ENCODE measurements at places on chromosomes 7 and 10.
A peak's percentile ranks its signal among the peaks of the same experiment; 100 is the strongest.

GRCh38 chr7:101651112-101651511, 22.0 kb upstream of the MYL10 start:
- DNase-seq, result no peak

DNA sequence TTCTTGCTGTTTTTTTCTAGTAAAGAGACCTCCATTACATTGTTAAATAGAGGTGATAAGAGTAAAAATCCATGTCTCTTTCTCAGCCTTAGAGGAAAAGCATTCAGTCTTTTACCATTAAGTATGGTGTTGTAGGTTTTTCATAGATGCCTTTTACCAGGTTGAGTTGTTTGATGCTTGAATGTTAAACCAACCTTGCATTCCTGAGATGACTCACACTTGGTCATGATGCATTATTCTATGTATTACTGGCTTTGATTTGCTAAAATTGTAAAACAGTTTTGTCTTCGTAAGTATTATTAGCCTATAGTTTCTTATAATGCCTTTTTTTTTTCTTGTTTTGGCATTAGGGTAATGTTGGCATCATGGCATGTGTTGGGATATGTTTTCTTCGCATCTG, 90.0 kb downstream of the ANKRD61 start:
- DNase-seq, result no peak

DNA sequence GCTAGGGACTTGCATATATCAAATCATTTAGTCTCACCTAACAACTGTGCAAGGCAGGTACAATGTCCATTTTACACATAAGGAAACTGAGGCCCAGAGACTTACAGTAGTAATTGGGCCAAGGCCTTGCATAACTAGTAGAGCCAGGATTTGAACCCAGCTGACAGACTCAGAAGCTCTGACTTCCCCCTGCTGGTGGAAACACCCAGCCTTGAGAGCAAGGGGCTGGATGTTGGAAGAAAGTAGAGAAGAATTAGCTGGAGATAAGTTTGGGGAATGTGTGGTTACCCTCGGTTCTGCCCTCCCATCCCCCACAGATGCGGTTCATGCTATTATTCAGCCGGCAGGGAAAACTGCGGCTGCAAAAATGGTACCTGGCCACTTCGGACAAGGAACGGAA, 2.0 kb downstream of the AP1S1 start:
- DNase-seq, result no peak

GRCh38 chr10:100621360-100622205, 85.8 kb downstream of the HIF1AN start:
- DNase-seq, result peak; percentile 51

GRCh38 chr7:158898025-158898424, 41.7 kb downstream of the DYNC2I1 start:
- DNase-seq, result no peak

DNA sequence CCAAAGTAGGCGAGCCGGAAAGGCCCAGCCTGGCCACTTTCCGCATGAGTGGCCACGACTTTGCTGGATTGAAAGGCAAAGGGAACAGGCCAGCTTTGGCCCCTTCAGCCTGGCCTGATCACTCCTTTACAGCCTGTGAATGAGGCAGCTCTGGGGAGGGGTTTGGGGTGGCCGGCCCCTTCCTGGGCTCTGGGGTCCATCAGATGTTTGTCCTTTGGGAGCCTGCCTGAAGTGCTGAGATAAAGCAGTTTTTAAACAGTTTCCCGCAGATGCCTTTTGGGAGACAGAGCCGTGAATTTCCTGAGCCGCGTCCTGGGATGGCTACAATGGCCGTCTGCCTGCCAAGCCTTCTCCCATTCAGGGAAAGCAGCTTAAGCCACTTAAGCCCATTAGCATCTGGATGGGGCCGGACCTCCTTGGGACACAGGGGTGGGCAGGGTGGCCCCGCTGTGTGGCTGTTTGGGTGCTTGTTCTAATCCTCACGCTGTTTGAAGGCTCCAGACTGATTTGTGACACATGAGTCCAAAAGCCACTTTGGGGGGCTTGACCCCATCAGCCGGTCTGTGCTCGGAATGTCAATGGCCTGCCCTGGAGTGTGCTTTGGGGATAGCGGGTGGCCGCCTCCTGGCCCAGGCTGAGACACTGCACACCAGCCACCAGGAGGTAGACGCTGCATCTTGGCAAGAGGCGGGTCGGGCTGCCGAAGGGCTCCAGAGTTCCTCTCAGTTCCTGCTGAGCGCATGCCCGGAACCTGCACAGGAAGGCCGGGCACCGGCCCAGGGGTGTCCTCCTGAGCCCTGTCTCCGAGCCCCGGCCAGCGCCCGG, 38.9 kb downstream of the NKX6-2 start:
- no peak for DNase-seq

DNA sequence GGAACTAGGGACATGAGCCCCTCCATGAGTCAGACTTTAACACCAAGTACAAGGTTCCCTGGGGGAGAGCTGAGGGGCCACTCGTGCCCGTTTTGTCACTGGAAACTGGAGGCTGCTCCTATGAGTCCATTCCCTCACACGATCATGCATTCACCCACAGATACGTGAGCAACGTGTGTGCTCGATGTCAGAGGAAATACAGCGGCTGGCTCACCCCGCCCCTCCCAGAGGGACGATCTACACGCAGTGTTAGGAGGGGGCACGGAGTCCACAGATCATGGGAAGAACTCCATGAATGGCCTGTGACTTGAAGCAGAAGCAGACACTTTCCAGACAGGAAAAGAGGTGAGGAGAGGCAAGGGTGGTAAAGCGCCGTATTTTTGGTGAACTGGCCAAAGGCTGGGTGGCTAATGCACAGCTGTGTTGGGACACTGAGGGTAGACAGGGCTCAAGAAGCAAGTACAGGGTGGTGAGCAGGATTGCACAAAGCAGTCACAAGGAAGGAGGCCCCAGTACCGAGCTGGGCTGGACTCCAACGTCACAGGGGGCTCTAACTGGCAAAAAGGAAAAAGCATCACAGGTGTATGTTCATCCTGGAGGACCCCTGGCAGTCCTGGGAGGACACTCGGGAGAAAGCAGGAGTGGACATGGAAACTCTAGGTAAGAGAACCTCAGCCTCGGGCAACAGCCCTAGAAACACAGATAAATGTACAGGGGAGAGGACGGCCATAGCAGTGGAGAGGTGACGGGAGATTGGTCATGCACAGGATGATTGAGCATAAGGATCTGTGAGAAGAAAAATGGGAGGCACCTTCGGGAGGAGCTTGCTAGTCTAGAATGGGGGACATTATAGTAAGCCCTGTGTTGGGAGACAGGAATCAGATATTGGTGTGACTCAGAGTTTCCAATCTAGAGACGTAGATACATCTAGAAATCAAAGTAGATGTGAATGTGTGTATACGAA, 41.2 kb downstream of the TNS3 start:
- DNase-seq, result no peak

DNA sequence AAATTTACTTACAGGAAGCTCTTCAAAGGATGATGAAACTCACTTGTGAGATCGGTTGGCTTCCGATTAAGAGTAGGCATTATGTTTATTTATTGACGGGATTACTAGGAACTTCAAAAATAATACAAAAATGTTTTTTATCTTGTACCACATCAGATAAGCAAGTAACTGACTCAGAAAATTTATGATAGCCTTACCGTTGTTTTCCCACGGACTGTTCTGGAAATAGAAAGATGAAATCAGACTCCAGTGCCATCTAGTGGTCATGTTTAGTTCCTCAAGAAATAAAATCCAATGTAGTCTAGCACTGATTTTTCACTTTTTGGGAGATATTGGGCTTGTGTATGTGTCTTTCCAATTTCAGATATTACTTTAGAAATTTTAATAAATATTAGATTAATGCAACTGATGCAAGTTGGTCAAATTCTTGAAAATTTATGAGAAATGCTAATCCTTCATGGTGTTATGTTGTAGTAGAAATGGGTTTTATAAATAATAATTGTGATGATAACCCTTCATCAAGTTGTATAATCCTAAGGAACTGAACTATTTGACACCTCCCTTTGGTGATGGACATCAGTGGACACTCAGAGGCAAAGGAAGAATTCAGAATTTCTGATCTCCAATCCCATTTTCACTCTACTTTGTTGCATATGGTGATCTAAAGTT, 168.8 kb downstream of the TMEM26 start:
- no peak for DNase-seq

- no peak for DNase-seq
Observed at GRCh38 chr7:1933066-1933750, 263.1 kb downstream of the ELFN1 start.

GRCh38 chr7:158955146-158955870, 99.0 kb downstream of the DYNC2I1 start:
- no peak for DNase-seq

- no peak for DNase-seq
Observed at GRCh38 chr10:51960494-51960895, 261.1 kb upstream of the CSTF2T start.

- DNase-seq, result no peak
Observed at GRCh38 chr7:28369523-28369922, 42.8 kb upstream of the CREB5 start.

- DNase-seq, result peak; percentile 68
Observed at GRCh38 chr7:157502701-157503111, 165.9 kb downstream of the DNAJB6 start.

- no peak for DNase-seq
Observed at GRCh38 chr10:114024876-114025610, 18.6 kb upstream of the ADRB1 start.

GRCh38 chr10:108620821-108621534, 1302.3 kb downstream of the XPNPEP1 start:
- no peak for DNase-seq

DNA sequence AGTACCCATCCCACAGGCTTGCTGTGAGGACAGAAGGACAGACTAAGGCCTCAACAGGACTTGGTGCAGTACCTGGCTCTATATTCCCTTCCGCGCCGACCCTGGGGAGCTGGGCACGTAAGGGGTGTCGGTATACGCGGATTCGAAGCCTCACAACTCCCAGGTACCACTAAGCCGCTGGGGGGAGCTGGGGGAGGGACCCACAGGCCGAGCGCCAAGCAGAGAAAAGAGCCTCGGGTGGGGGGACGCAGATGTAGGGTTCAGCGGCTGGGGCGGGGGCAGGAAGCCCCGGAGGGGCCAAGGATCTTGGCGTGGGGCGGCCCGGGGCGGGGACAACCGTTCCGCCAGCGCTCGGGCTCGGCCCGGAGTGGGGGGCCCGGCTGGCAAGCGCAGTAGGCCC, 126.4 kb upstream of the ZNF746 start:
- DNase-seq, result peak; percentile 66

DNA sequence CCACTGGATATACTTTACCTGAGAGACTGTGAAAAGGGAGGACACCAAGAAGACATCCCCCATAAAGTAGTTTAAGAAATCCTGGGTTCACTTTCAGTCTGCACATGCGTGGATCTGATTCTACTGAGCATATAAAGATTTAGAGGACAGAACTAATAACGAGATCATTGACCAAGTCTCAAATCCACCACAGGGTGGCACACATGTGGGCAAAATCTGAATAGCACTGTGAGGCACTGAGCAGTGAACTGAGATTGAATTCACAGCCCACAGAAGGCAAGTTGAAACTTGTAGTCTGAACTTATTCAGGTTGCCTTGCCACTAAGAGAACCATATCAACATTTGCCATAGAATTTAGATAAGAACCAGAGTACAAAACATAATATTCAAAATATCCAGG, 818.6 kb downstream of the GRID1 start:
- no peak for DNase-seq

DNA sequence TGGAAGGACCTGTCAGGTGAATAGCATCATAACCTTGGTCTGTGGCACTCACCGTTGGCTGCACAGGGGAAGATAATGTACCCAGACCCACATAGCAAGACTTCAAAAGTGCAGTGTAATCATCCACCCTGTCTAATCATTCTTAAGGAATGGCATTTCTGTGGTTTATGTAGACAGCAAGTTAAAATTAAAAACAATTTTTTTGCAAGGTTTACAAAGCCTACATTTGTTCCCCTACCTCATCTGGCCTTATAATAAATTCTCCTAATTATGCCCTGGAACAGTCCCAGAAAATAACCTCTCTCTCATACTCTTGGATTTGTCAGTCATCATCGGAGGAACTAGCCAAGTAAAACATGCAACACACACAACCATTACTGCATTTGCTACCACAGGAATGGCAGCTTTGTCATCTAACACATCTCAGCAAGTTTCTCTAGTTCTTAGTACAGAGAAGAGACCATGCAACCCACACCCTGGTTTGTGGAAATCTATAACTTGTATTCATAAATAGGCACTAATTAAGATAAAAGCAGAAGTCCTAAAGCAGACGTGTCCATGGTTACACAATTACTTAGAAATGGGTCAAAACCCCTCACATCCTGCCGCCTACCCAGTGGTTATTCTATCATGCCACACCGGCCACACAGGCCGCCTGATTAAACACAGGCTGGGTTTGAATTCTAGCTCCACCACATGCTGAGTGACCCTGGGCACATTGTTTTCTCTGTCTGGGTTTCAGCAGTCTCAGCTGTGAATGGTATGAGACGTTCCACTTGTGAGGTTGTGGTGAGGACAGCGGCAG, 19.1 kb downstream of the ABLIM1 start:
- no peak for DNase-seq

GRCh38 chr10:97738616-97739015, 1.7 kb downstream of the ZFYVE27 start:
- DNase-seq, result no peak

DNA sequence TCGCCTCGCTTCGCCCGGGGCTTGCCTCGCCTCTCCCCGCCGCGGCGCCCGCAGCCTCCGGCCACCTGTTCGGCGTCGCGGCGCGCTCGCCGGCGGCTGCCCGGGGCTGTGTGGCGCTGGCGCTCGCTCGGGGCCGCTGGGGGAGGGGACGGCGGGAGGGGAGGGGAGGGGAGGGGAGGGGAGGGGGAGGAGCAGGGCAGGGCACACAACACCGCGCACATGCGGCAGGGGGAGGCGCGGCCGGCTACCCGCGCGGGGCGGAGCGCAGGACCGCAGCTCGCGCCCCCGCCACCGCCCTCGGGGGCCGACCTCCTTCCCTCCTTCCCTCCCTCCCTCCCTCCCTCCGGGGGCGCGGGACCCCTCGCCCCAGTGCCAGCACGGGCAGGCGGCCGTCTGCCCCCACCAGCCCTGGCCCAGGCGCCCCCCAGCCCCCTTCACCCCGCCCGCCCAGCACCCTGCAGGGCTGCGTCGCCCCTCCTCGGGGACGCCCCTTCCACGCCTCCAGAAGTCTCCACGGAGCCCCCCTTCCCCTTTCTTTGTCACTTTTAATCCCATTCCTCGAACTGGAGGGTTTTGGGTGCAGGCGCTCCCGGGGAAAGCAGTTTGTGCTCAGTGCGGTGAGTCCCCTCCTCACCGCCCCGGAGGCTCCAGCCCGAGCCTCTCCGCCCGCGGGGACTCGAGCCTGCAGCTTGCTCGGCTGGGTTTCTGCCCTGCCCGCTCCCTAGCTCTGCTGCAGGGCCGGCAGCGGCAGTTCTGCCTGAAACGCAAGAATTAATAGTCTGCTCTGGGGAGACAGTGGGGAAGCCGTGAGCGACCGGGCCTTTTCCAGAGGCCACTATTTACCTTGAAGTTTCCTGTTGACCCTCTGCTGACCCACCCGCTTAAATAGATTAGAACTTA, at the start of gene PARD3:
PARD3 (minus strand) TSS at position 112 of the 900 bp plus-strand sequence. CDS start 301 bp downstream, outside the sequence.
- peak; percentile 39 for DNase-seq

GRCh38 chr10:131747251-131747650, 153.6 kb upstream of the PPP2R2D start:
- DNase-seq, result no peak

DNA sequence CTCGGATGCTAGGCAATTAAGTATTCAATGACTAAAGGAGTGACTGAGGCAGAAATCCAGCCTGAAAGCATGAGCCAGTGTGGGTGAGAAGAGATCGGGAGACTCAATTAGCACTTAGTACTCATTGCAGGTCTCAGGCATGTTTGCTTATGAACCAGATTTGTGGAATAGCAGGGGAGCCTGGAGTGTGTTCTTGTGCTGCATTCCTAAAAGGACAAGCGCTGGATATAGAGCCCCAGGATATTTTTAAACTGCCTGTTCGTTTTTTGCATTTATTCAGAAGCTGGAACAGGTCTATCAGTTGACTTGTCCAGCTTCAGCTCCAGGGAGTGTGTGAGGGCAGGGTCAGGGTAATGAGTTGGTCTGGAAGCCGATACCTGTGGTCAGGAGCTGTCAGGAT, 120.3 kb downstream of the BMPER start:
- no peak for DNase-seq

Data from activated T-cell treated with anti-CD3 and anti-CD28 coated beads, Interleukin-2, amount 50 U/mL, for 24 hours (primary cell).